ENCODE measurements at places on chromosomes 6 and 20.

DNA sequence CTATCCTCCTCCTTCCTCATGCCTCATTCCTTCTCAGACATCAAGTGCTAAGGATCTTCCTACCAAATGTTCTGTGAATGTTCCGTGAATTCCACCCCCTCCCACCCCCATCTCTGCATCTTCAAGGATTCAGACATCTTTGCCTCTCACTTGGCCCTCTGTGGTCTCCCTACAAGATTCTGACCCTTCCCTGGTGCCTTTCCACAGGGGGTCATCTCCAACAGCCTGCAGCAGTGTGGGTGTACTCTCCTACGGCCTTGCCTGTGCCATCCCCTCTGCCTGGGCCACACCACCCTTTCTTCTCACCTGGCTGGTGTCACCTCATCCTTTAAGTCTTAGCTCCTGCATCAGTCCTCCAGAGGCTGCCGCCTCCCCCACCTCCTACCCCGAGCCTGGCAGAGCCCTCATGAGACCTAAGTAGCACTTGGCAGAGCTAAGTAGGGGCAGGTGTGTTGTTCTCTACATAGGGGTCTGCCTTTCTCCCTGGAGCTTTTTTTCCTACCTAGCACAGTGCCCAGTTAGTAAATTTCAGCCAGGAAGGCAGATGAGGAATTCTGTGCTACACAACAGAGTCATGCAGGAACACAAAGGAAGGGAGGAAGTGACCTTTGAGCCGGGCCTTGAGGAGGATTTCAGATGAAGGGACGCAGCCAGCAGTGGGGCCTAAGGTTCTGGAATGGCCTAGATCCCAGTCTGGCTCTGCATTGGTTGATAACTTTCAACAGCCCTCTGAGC, 43.1 kb downstream of the TM9SF4 start:
- peak; percentile 56 for DNase-seq

GRCh38 chr6:135126034-135126433, 55.1 kb upstream of the MYB start:
- DNase-seq, result no peak

DNA sequence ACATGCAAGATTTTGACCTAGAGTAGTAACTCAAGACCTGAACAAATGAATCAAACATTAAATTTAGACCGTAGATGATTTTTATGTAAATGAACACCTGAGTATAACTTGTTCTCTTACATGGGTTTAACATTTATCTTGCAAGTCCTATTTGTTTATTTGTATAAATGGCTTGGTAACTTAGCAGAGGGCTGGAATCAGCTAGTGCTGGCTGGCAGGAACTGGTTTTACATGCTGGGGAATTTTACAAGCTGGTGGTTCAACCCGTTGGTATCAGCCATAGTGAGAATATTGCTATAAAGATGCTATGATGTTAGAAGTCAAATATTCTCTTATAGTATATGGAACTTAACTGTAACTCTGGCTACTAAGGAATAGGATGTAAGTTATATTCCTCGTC, 8.9 kb downstream of the SLC22A2 start:
- DNase-seq, result no peak

GRCh38 chr6:43758617-43759050, 11.4 kb upstream of the VEGFA start:
- DNase-seq, result peak; percentile 83

- no peak for DNase-seq
Observed at GRCh38 chr6:142765306-142765705, 179.7 kb downstream of the HIVEP2 start.

GRCh38 chr6:91681296-91681695, 1094.4 kb upstream of the MAP3K7 start:
- DNase-seq, result no peak

DNA sequence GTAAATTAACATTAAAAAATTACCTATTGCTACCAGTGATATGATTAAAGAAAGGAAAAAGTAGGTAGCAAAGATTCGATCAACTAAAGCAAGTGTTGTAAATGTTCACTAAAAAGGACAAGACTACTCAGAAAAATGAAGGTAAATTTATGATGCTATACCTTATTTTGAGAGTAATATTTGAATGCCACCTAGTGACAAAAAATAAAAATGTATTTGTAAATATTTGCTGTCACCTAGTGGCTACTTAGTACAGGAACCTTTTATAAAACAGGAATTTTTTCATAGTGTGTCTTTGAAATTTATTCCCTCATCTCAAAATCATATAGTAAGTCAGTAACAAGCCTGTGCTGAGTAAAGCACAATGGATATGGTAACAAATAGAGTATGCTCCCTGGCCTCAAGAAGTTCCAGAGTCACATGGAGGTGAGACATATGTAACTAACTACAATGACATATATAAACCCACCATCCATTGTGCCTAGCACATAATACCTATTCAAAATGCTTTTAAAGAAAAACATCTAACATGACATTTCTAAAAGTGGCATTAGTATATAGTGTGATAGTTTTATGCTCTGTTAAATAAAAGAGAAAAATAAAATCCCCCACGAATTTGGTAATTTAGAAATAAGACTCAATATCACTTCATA, 193.1 kb upstream of the SIM1 start:
- DNase-seq, result no peak

DNA sequence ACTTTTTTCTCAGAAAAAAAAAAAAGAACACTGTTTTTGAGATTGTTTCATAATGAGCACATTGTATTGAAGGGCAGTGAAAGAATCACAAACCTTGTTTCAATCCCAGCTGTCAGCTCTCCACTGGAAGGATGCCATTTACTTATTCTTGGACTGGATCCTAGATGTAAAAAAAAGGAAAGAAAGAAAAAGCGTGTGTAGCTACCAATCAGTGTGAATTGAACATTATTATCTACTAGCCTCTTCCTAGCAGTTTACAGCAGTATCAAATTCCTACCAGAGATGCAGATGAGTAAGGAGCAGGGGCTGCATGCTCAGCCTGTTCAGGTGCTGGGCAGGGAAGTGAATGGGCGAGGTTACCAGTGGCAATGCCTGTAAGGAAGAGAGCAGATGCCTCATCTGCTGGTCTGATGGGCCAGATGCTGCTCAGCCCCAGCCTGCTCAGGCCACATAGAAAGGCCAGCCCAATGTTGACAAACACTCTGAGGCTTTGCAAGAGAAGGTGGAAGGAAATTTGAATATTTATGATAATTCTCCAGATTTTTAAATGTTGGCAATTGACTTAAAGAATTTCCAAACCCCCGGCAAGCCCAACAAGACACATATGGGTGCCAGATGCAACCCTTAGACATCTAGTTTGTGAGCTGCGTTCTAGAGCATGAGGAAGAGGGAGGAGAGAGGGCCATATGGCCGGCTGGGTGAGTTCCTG, 189.5 kb downstream of the IBTK start:
- no peak for DNase-seq

GRCh38 chr20:34618676-34619075, 58.2 kb downstream of the PIGU start:
- DNase-seq, result no peak

GRCh38 chr20:22540832-22541231, 43.5 kb downstream of the FOXA2 start:
- DNase-seq, result no peak

DNA sequence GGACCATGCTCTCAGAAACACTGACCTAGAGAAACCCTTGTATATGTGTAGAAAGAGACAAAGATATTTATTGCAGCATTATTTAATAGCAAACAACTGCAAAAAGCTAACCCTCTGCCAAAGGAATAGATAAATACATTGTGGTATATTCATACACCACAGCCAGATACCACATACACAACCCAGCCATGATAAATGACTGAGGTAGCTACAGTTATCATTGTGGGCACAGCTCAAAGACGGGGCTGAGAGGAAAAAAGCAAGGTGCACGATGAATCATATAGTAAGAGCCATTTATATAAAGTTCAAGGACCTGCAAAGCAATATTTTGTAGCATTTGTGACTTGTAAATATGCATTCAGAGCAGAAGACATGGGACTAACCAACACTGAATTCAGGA, 30.8 kb downstream of the RSPO4 start:
- DNase-seq, result no peak

GRCh38 chr20:53163486-53163885, 191.3 kb downstream of the TSHZ2 start:
- no peak for DNase-seq

GRCh38 chr20:2922957-2923356, 49.7 kb downstream of the PTPRA start:
- DNase-seq, result no peak

GRCh38 chr6:149964308-149965193, 808 bp downstream of the ULBP1 start:
- DNase-seq, result no peak

DNA sequence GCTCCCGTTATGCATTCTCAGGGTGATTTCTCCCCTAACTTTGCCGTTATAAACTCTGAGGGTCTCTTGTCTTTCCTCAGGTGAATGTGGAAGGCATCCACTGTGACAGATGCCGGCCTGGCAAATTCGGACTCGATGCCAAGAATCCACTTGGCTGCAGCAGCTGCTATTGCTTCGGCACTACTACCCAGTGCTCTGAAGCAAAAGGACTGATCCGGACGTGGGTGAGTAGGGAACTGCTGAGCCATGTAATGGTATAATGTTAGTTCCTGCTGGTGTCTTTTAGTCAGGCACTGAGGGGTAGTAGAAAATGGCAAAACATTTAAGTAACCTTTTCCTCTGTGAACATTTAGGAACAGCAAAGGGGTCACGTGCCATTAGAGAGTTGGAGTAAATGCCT, 395.4 kb downstream of the ARHGAP18 start:
- DNase-seq, result no peak

- no peak for DNase-seq
Observed at GRCh38 chr20:58017970-58018530, 210.4 kb downstream of the ANKRD60 start.

DNA sequence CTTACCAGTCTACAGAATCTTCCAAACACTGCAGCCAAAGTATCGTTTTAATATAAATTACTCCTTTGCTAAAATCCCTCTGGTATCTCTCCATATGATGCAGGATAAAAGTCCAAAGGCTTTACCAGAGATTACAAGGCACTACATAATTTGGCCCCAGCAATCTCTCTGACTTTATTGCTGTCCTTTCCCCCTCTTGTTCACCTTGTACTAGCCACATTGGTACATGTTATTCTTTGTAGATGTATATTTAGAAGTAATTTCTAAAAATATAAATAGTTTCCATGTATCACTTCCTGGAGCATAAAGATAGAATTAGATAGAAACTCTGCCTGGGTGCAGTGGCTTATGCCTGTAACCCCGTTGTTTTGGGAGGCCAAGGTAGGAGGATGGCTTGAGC, 28.7 kb upstream of the FAM83B start:
- no peak for DNase-seq

DNA sequence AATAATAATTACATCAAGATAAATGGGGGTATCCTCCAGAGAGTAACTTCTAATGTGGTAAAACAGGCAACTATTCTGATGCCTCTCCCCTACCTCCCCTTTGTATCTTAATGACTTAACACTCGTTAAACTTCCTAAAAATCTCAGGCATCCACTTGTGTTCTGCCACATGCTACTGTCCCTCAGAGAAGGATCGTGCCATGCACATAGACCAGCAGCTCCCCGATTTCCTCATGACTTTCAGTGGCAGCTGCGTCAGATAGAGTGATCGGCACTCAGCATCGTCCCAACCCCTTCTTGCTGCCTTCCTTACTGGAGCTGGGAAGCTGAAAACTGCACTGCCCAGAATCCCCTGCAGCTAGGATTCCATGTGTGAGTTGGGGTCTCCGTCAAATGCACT, 32.1 kb downstream of the RIPOR2 start:
- DNase-seq, result no peak

DNA sequence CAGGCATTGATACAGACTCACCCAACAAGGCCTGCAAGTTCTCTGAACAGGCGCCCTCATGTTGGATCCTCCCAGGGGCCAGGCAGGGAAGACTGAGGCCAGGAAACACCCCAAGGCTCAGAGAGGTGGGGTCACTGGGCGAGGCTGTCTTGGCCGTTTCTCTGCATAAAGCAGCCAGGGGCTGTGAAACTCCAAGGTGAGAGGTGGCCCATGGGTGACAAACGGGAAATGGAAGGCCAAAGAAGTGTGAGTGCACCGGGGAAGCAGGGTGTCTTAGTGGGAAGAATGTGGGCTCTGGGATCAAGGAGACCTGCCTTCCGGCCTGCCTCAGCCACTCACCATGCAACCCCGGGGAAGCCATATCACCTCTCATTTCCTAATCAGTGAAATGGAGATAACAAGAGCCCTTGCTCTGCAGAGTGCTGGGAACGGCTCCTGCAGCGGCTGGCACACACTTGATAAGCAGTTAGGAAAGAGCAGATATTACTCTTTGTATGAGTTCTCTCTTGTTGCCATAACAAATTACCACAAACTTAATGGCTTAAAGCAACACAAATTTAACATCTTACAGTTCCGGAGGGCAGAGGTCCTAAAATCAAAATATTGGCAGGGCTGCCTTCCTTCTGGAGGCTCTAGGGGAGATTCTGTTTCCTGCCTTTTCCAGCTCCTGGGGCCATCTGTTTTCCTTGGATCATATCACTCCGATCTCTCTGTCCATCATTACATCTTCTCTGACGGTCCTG, 168.6 kb downstream of the NFATC2 start:
- DNase-seq, result no peak

- DNase-seq, result no peak
Observed at GRCh38 chr6:10722570-10722819, 375 bp upstream of the TMEM14C start.

DNA sequence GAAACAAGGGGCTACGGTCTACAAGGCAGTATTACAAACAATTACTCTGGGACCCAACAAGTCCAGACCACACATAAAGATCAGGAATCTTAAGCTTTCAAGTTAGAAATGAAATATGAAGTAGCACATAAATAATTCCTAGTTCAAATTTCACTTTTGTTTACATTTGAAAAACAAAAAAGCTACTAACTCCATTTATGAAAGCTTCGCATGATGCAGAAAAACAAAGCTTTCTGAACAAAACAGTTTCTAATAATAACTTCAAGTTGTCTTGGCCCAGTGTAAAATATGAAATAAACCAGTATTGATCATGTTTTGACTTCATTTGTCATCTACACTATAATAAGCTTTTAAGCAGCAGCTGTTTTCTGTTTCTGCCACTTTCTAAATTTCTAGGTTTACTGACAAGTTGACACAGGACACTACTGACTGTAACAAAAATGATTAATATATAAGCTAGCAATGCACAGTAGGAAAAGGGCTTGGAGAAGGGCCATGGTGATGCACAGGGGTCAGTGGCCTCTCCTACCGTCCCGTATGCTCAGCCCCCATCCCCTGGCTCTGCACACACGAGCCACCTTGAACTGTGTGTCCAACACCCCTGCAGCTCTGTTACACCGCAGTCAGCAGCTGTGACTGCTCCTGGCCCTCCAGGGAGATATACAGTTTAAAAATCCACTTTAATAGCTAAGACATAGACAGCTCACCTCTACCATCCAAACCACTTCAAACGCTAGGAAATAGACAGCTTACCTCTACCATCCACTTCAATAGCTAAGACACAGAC, 13.3 kb upstream of the RAB22A start:
- no peak for DNase-seq

GRCh38 chr6:53734473-53735299, 60.1 kb upstream of the LRRC1 start:
- no peak for DNase-seq
